ENCODE measurements at places on chromosomes 3 and 15.

DNA sequence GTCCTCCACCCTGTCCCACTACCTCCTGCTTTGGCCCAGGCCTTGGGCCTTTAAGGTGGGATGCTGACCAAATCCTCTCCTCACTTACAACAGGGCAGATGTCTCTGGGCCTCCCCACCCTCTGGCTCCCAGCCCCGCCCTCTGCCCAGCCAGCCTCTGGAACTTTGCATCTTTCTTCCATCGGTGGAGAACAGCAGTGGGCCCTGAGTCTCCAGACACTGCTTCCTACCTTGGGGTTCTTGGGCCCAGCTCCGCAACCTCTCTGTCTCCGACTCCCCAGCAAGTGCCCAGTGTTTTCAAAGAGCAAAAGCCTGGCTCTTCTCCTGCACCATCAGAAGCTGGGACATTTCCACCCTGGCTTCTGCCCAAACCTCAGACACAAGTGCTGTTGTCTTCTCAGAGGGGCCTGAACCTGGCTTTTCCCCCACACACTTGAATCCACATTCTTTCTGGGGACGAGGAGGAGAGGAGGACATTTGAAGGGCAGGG lies 33.1 kb downstream of the MRAS start:
- DNase-seq, result no peak

- no peak for DNase-seq
Observed at GRCh38 chr3:115089481-115089880, 57.6 kb downstream of the ZBTB20 start.

- no peak for DNase-seq
Observed at GRCh38 chr3:14467814-14468620, 65.6 kb downstream of the SLC6A6 start.

DNA sequence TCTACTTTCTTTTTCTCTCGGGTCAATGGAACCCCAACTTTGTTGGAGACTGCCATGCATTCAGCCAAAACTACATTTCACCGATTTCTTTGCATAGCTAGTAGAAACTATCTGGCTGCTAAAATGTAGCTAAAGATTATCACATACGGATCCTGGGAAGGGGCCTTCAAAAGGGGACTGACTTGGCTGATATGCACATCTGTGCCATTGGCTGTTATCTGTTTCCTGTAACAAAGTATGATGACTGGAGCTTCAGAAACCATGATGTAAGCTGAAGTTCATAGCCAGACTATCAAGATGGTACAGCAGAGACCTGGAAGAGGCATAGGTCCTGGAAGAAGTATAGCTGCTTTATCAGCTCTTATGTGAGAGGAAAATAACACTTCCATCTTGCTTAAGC lies 179.1 kb downstream of the NSUN3 start:
- no peak for DNase-seq

- DNase-seq, result no peak
Observed at GRCh38 chr3:25096536-25096935, 331.5 kb upstream of the RARB start.

DNA sequence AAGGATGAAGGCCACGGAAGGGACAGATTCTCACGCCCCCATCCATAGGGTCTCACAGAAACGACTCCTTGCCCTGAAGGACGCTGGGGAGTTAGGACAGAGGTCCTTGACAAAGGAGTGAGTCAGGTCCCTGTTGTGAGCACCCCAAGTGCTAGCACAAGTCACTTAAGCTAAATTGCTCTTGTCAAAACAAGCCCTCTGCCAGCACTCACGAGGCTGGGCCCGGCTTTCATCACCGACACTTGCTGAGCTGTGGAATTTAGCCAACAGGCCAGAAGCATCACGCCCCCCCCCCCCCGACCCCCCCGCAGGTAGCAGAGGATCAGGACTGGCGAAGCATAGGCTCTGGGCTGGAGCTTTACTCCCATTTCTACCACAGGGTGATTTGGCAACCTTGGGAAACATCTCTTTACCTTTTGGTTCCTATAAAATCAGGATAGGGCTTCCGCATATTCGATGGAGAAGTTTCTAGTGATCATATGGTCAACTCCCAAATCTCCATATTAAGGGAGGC lies 75.4 kb downstream of the ADCY5 start:
- DNase-seq, result no peak

GRCh38 chr3:9810846-9811245 lies 784 bp downstream of the TTLL3 start:
- no peak for DNase-seq

- no peak for DNase-seq
Observed at GRCh38 chr3:68706536-68706935, 225.8 kb downstream of the TAFA4 start.

DNA sequence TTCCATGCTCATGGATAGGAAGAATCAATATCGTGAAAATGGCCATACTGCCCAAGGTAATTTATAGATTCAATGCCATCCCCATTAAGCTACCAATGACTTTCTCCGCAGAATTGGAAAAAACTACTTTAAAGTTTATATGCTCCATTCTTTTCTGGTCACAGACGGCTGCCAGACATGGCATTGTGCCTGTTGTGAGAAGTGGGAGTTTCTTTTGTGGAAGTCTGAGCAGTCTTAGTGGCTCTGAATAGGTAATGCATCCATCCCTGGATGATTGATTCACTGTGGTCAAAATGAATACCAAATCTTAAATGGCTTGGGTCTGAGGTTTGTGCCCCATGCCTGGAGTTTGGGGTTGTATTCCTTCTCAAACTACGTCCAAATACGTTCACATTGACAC lies 274.5 kb upstream of the AZI2 start:
- DNase-seq, result no peak

DNA sequence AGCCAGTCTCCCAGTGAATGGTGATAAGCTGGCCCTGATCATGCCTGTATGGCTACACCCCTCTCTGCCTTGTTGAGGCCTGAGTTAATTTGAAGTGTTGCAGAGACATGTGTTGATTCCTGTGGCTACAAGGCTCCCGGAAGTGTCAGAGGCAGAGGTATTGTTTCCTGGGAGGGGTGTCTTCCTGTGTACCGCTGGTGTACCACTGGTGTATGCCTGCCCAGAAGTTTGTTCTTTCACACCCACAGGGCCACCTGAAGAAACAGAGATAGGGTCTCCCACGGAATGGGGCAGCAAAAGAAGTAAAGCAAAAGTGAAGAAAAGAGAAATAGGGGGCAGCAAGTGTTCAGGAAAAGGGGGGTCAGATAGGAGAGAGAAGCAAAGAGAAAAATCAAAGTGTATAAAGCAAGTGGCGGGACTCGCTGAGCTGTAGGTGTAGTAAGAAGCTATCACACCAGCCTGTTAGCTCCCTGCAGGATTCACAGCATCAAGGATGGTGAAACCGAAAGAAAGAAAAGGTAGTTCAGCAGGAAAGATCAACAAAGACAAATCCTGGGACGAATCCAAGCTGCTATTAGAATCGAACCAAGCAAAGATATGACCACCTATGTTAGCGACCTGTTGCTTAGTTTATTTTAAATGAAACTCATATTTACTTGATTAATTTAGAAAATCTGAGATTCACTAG lies 36.6 kb upstream of the CD47 start:
- no peak for DNase-seq

DNA sequence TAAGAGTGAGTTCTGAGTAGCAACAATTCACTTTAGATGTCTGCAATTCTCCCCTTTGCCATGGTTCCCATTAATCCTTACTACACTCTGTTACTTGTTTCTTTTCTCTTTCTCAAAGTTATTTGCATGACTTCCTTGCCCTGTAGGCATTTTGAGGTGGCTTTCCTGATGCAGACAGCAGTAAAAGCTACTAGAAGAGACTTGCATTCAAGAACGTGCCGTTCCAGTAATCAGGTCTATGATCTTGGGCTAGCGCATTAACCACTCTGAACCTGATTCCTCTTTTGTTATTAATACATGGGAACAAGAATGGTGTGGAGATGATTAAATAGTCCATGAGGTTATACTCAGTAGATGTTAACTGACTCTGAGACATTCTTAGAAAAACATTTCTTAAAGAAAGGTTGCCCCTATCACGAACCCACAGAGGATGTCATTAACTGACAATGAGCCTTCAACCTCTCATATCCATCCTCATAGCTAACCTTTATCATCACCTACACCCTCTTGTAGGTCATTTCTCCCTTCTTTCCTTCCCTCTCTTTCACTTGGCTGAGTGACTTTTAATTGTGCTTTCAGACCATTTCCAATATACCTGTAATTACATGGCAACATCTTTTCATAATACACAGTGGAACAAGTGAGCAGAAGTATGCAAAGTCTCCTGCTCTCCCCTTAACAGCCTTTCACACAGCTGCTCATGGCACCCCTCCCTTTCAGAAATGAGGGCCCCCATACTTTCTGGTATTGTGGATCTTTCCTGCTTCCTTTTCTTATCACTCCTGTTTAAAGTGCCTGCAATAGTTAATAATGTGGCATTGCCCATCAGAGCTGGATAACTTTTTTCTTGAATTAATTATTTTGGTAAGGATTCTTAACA lies 175.9 kb downstream of the CHST2 start:
- no peak for DNase-seq

- no peak for DNase-seq
Observed at GRCh38 chr3:15052335-15053242, 12.5 kb downstream of the MRPS25 start.

- no peak for DNase-seq
Observed at GRCh38 chr3:37145611-37146010, 28.8 kb downstream of the LRRFIP2 start.

GRCh38 chr15:76973362-76973743 lies 21.6 kb upstream of the PSTPIP1 start:
- no peak for DNase-seq

- no peak for DNase-seq
Observed at GRCh38 chr3:29194139-29194538, 86.7 kb upstream of the RBMS3 start.
